ENCODE measurements at places on chromosomes 16 and 17.

GRCh38 chr17:75433218-75433783 is 23.1 kb upstream of the TMEM94 start:
- DNase-seq: no peak

GRCh38 chr16:27320261-27321012 is 6.7 kb downstream of the IL4R start:
- DNase-seq: no peak

DNA sequence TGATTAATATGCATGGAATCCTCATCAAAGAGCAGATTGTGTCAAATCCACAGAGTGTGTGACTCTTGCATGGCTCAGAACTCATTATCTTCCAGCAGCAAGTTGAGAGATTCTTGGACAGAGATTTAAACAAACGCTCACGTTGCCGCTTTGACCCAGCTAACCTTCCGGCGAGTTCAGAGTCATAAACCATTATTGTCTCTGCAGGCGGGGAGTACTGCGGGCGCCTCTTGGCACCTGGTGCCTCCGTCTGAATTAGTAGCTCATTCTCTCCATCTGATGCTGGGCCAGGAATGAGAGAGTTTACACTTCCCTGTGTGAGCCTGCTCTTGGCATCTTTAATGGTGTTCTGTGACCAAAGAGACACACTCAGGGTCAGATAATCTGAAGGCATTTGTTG is 138.6 kb upstream of the WSCD1 start:
- no peak for DNase-seq

- DNase-seq: no peak
Measured at GRCh38 chr17:69575346-69575761, 160.9 kb downstream of the MAP2K6 start.

DNA sequence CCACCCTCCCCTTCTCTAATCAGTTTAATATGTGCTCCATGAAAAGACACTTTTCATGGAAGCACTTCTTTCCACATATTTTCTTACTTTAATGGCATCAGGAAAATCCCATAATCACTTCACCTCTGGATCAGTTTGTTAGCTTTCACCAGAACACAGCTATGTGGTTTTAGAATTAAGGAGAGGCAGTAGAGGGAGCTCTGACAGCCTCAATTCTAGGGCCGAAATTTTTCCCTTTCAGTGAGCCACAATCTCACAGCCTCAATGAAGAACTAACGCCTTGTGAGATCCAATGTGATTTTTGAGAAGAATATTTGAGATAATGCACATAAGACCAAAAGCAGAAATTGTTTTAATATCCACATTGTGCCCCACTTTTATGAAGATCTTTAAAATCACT is 1494.0 kb upstream of the CDH8 start:
- DNase-seq: no peak

DNA sequence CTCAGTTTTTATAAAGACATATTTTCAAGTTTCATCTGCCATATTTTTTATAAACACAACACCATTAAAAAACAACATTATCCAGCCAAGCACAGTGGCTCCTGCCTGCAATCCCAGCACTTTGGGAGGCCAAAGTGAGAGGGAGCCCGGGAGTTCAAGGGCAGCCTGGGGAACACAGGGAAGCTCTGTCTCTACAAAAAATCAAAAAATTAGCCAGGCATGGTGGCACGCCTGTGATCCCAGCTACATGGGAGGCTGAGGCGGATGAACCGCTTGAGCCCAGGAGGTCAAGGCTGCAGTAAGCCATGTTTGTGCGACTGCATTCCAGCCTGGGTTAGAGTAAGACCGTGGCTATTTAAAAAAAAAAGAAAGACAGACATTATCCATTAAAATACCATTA is 17.2 kb upstream of the NTAN1 start:
- DNase-seq: no peak

DNA sequence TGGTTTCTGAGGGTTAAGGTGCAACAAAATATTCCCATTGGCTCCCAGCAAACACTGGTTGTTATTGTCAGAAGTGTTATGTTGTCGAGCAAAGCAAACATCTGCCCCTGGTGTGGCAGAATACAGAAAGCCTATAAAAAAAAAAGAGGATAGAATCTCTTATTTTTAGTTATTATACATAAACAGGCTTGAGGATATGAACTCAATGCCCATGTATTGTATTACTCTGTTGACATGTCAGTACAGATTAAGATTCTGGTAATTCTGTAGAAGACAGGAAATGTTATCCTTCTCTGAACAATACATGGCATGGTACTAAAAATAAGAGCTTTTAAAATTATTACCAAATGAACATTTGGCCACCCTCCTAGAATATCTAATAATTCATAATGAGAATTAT is 73.7 kb downstream of the CA4 start:
- DNase-seq: no peak

- DNase-seq: no peak
Measured at GRCh38 chr17:80419255-80419654, 4.3 kb downstream of the ENDOV start.

- DNase-seq: no peak
Measured at GRCh38 chr16:804193-805048, 3.9 kb upstream of the GNG13 start.
